ENCODE measurements at places on chromosomes 12 and 14.

DNA sequence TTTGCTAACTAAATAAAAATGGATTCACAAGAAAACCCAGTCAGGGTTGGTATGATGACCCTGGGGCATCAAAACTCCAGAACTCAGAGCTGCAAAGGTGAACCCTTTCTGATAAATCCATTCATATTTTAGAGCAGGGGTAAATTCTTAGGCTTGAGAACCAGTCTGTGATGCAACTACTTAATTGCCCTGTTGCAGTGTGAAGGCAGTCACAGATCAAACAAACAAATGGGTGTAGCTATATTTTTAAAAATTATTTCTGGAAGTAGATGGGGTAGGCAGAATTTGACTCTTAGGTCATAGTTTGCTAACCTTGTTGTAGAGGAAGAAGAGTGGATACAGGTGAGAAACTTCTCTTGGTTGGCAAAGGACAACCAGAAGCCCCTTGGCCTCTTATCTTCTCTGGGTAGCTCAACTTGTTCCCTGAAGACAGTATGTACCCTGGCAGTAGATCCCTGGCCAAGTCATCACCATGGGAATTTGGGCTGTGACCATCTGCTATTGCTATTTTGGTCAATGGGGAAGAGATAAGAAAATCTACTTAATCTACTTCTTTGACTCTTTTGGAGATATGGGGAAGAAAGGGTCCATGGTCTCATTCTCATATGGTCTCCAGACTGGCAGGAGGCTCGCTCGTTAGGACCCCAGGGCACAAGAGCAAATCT, 216.1 kb downstream of the PPM1H start:
- DNase-seq, result no peak

DNA sequence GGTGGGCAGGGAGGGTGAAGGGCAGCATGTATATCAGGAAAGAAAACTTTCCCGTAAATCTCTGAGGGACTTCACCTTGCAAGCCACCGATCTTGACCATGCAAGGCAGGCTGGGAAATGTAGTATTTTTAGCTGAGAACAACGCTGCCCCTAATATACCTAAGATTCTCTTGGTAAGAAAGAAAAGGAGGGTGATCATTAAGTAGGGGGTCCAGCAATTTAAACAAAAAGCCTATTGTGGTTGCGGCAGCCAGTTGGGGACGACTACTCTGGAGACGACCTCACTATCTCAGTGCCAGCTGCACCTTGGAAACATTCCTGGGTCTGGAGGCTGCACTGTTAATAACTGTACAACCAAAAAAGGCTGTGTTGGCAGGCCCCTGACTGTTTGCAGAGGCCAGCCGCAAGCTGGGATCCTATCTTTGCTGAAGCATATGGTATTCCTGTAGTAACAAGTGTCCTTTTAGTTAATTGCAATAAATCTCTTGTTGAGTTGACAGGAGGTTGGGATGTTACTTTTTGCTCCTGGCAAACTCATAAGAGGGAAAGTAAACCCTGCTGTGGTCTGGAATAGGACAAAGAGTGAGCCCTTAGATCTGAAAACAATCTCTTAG, 6.4 kb downstream of the APOLD1 start:
- DNase-seq, result no peak

GRCh38 chr14:80215756-80216581, 4.7 kb upstream of the DIO2 start:
- no peak for DNase-seq

- DNase-seq, result no peak
Observed at GRCh38 chr14:101026341-101026740, 122.8 kb upstream of the RTL1 start.

DNA sequence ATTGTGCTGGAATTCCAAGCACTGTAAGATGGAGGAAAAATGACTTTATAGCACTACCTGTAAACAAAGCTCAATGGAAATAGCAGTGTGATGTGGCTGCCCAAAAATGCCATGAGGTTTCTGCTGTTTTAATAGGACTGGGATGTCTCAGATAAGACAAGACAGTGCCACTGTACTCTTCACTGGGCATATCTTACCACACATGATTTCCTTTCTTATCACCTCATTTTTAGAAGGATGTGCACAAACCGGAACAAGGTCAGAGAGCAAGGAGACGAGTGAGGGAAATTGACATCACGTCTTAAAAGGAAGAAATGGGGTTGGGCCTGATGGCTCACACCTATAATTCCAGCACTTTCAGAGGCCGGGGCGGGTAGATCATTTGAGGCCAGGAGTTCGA, 38.4 kb upstream of the FGD4 start:
- DNase-seq, result no peak

DNA sequence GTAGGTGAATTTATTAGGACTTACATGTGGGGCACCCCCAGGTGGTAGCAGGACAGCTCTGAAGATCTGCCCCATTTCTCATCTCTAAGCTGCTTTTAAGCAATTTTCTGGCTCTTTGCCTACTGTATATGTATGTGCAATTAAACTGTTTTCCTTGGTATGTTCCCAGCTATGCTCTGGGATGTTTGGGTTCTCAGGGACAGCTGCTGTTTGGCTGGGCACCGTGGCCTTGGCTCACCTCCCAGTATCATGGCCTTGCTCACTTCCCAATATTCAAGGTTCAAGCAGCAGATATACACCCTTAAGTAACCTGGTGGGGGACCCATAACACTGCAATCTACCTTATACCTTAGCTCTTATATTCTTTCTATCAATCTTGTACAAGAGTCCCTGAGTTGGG, 53.7 kb upstream of the KITLG start:
- no peak for DNase-seq

GRCh38 chr12:68393417-68393816, 61.3 kb upstream of the MDM1 start:
- DNase-seq, result no peak

DNA sequence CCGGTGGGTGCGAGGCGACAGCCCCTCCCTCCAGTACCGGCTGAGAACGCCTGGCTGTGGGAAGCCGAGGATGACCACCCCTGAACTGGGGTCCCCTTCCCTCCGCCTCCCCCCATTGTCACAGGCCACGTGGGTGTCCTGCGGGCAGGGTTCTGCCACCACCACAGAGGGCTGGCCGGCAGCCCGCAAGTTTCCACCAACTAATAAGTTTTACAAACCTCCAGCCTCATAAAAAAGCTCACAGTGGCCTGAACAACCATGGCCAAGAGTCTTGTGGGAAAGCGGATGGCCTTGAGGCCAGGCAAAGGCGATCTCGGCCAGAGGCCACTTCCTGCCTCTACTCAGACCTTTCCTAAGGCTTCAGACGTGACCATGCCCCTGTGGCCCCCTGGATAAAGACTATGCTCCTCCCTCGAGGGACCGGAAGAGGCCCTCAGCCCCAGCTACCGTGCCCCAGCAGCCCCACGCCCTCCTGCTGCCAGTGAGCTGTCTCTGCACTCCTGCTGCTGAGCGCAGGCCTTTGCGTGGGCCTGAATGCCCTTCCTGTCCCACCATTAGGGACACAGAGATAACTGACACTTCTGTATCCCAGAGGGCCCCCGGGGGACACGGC, 46.1 kb upstream of the DLK1 start:
- no peak for DNase-seq

- no peak for DNase-seq
Observed at GRCh38 chr12:103915306-103915705, 14.9 kb upstream of the HSP90B1 start.

- DNase-seq, result no peak
Observed at GRCh38 chr14:29712601-29713000, 215.0 kb downstream of the PRKD1 start.

DNA sequence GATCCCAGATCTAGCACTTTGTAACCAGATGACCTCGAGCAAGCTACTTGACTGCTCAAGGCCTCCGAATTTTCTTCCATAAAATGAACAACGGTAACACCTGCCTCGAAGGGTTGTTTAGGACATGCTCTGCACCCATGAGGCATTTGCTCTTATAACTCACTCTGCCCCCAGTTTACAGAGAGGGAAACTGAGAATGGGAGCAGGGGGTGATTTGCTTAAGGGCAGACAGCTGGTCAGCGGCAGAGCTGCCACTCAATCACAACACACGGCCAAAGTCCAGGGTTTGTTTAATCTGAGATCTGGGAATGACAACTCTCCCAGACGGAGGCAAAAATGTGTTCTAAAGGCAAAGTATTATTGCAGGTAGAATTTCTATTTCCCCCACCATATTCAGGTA, 156.3 kb downstream of the RIMBP2 start:
- no peak for DNase-seq

DNA sequence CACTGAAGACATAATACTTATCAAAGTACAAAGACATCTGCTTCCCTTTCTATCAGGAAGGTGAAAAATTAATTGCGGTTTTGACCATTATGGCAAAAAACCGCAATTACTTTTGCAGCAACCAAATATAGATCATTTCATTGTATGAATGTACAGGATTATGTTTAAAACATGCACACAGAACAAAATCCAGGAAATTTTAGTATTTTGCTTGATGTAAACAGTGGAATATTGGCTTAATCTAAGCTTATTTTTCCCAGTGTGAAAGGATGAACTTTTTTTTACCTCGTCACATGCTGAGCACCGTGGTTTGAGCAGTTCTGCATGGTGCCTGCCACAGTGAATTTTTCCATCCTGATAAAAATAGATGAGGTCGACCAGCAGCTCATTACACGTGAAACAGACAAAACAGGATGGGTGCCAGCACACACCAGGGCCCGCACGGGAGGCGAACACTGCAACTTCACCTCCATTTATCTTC, 121.2 kb downstream of the PRICKLE1 start:
- DNase-seq, result no peak

- DNase-seq, result no peak
Observed at GRCh38 chr12:84791444-84791843, 121.2 kb downstream of the SLC6A15 start.

DNA sequence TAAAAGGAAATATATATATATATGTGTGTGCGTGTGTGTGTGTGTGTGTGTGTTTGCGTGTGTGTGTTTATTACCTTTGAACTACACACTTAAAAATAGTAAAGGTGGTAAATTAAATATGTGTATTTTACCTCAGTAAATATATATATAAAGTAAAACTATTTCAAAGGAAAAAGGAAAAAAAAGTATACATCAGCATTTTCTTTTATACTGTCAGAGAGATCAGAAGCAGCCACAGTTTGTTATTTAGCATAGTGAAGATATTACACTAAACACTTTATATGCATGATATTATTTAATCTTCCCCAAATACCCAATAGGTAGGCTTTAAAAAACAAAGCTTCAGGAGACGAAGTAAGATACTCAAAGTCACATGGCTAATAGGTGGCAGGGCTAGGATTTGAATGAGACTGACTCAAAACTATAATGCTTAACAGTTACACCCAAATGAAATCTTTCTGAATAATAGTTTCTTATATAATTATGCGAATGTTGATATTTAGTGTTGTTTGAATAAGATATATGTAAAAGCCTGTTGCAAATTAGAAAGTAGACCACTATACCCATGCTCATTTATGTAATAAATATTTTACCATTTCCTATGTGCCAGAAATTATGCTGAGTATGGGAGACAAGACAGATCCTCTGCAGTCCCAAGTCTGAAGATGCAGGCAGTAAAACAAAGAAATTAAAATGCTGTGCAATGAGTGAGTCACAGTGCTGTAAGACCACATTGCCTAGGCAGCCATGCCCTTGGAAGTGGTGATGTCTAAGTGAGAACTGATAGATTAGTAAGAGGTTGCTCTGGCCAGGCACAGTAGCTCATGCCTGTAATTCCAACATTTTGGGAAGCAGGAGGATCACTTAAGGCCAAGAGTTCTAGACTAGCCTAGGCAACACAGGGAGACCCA, 66.1 kb downstream of the PDZRN4 start:
- no peak for DNase-seq

GRCh38 chr12:127150479-127150878, 1116.5 kb upstream of the TMEM132C start:
- no peak for DNase-seq

DNA sequence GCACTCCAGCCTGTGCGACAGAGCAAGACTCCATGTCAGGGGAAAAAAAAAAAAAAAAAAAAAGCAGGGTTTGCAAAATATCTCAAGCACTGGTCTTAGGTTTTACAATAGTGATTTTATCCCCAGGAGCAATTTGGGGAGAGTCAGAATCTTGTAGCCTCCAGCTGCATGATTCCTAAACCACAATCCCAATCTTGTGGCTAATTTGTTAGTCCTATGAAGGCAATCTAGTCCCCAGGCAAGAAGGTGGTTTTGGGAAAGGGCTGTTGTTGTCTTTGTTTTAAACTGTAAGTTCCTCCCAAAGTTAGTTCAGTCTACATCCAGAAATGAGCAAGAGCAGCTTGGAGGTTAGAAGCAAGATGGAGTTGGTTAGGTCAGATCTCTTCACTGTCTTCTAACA, 135.7 kb downstream of the PLXNC1 start:
- no peak for DNase-seq

DNA sequence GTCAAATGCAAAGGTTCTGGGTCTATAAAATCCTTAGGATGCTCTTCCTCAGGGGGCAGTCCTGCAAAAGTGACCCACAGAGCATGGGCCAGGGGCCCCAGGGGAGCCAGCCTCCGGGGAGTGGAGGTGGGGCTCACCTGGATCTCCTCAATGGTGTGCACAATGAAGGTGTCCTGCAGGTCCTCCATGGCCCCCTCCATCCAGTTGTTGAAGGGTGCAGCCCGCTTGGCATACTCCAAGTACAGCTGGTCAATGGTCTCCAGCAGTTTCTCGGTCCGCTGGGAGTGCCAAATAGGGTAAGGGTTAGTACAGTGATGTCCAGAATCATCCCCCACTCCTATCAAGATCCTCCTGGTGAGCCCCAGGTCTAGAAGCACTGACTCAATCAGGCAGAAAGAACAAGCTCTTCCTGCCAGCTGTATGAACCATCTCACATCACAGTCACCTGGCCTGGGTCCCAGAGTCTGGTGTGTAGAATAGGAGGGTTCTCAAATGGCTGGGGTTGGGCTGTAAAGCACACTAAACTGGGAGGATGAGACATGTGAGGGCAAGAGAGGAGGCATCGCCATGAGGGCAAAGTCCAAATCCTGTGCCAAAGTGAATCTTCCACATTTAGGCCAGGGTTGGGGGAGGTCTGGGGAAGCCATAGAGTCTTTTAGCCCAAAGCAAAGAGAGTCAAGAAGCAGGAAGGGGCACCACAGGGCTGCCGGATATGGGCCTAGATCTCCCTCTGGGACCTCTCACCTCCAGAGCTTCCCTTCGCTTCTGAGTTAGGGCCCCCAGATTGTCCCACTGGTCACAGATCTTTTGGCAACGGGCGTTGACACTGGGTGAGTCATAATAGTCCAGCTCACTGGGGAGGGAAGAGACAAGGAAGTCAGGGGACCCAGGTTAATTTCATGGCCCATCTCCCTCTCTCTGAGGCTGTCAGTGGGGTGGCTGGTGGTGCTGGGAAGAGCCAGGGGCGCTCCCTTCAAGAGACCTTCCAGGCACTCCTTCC, 91.5 kb upstream of the ZFP36L1 start:
- no peak for DNase-seq

DNA sequence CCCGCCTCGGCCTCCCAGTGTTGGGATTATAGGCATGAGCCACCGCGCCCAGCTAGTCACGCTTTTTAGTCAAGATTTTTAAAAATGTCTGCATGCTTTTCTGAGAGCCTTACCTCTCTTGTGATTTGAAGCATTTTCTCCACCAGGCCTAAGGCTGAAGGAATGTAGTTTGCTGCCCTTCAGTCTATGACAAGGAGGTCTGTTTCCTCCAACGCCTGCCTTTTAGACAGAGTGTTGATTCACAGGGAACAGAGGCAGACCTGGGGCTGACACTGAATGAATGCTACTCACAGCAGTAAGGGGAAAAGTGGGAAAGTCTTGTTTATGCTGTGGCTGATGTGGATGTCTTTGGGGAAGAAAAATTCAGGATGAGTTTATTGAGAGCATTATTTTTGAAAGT, 27.2 kb upstream of the MDM2 start:
- no peak for DNase-seq
